ENCODE measurements at places on chromosomes 11 and 22.
A peak's percentile ranks its signal among the peaks of the same experiment; 100 is the strongest.

GRCh38 chr11:69094111-69094914, 45.6 kb downstream of the TPCN2 start:
- DNase-seq: no peak

GRCh38 chr11:127675581-127675980, 675.0 kb upstream of the KIRREL3 start:
- DNase-seq: no peak

- DNase-seq: no peak
These were observed 18.3 kb upstream of the ALX4 start for GRCh38 chr11:44328138-44328660.

DNA sequence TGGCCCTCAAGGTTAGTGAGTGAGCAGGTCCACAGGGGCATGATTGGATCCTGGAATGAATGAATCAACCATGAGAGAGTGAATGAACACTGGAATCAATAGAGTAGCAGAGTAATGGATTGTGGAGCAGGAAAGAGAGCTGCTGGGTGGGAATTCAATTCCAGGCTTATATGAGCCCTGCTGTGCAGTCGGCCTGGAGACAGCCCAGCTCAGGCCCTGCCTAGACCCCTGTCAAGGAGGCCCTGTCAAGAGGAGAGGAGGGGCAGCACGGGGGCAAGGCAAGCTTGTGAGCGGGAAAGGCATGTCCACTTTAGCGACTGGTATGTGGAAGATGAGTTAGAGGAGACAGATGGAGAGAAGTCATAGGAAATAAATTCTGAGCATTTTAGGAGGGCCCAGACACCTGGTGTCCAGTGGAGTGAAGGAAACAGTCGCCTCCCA, 1.3 kb upstream of the FOLR1 start:
- no peak for DNase-seq

GRCh38 chr22:46196278-46196677, 46.0 kb downstream of the PPARA start:
- no peak for DNase-seq

GRCh38 chr11:129894278-129895125, 876 bp downstream of the NFRKB start:
- DNase-seq: no peak

DNA sequence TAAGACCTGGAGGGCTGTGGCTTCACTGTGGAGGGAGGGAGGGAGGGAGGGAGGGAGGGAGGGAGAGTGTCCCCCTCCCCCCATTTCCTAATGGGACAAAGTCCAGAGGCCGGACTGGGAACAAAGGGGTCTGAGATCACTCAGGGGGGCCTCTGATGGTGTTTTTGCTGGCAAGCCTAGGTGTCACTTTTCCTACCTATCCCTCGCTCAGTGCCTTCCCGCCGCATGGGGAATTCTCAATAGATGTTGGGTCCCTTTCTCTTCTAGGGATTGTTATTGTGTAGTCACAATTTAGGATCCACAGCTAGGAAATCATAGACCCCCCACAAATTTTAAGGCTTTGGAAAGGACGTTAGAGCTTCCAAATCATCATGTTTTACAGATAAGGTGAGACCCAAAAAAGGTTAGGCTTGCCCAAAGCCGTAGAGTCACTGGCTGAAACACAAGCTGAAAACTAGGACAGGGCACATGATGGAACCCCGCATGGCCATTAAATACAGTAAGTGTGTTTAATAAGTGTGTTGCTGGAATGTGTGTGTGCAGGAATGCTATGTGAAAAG, 4.8 kb upstream of the FTH1 start:
- no peak for DNase-seq

DNA sequence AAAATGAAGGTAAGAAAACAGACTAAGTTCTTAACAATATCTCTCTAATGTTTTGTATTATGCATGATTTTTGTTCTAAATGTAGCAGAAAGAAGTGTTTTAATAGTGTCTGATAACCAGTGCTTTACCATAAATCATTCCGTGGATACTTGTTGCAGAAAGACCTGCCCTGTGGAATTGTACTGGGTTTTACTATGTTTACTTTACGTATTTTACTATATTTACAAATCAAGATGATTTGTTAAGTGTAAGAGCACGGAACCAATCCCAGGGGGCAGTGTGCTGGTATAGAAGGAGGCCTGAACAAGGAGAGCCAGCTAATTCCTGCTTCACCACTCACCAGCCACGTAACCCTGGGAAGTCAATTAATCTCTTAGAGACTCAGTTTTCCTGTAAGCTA, 1.4 kb downstream of the HTR3B start:
- DNase-seq: no peak

DNA sequence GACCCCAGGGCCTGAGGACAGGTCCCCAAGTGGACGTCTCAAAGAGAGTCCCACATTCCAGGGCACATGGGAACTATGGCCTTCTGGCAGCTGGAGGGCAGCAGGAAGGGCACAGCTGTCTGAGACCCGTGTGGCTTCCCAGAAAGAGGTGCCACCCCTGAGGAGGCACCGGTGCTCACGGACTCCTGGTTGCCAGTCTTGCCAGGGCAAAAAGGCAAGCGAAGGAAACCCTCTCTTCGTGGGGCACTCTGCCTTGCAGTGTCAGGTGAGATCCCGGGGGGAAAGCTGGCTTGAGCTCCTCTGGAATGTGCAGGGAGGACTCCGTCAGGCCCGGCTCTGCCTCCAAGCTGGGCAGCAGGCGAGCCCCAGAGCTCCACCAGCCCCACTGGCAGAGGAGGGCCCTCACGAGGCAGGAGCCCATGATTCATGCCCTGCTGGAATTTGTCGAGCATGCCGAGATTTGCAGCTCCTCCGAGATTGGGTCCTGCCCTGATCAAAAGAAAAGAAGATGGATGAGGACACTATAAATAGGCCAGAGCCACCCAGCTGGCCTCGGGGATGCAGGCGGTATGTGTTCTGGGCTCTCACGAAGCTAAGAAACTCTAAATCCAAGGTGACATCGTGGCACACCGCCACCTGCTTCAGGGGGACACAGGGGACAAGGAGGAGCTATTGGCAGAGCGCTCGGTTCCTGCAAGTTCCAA, 9.9 kb upstream of the CELSR1 start:
- no peak for DNase-seq

DNA sequence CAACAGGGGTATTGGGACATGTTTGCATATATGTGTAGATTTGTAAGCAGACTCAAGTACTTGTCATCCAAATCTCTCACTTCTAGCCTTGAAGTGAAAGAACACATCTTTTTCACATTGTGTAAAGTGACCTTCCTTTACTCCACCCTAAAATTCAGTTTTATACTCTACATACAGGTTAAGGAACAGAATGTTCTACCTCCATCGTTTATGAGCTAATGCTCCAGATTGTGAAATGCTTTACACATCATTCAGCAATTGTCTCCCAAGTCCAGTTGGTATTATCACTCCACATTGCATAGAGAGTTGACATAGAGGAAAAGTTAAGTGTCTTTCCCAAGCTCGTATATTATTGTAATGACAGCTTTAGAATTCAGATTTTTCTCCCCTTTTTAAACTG, 46.1 kb upstream of the BLID start:
- DNase-seq: no peak

DNA sequence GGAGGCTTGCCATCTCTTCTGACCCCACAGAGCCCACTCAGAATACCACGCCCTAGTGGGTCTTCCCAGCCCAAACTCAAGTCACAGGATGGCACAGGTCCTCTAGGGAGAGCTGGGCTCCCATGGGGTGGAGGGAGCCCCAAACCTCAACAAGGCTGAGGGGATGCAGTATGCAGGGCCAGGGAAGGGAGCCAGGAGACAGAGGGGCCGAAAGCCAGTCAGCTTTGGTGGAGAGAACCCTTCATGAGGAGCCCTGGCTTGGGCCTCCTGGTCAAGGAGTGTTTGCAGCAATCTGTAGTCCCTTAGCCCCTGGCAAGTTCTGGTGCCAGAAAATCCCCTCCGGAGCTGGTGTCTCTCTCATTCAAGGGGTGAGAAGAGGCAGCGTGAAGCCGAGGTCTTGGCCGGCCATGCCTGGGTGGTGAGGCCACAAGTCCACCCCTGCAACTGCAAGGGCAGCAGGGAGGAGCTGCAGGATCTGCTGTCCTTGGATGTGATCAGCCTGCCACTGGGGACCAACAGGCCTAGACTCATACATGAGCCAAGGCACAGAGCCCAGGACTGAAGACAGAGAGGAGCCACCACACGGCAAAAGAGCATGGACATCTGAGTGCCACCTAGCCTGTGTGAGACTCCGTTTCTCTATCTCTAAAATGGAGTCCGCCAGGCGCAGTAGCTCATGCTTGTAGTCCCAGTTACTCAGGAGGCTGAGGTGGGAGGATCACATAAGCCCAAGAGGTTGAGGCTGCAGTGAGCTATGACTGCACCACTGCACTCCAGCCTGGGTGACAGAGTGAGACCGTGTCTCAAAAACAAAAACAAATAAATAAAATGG, 24.1 kb downstream of the NEAT1 start:
- DNase-seq: no peak

DNA sequence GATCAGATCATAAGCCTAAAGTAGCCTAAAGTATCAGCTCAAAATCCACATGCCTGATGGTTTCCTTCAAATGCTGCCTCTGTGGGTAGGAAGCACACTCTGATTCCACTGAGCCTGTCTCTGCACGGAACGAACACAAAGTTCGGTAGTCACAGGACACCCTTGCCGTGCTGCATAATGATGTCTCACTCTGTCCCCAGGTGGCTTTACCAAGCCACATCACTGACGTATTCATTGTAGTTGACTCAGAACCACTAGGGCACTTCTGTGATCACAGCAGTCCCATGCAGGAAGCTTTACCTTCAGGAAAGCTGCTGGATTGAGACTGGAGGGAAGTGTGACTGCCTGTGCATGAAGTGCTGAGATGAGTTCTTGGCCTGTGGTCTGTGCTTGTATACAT, 147.7 kb downstream of the ATXN10 start:
- DNase-seq: no peak

DNA sequence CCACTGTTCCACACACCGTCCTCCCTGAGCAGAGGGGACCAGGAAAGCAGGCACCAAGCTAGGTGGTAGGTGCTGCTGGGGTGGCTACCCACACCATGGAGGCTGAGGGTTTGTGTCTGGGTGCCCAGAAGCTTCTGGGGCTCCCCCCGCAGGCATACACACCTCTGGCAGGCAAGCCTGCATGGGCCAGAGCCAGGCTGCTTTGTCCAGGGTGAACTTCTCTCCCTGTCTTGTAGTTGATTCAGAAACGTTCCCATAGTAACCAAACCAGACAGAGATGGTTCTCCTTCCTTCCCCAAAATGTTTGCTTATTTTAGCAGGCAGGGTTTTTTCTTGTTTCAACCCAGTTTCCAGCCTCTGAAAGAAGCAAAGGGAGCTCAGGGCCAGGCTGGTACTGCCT, 40.9 kb upstream of the SUSD2 start:
- DNase-seq: peak; percentile 40

- DNase-seq: no peak
These were observed 40.5 kb downstream of the DKK3 start for GRCh38 chr11:11967669-11968510.

GRCh38 chr11:69152733-69153421, 2.9 kb upstream of the SMIM38 start:
- no peak for DNase-seq

DNA sequence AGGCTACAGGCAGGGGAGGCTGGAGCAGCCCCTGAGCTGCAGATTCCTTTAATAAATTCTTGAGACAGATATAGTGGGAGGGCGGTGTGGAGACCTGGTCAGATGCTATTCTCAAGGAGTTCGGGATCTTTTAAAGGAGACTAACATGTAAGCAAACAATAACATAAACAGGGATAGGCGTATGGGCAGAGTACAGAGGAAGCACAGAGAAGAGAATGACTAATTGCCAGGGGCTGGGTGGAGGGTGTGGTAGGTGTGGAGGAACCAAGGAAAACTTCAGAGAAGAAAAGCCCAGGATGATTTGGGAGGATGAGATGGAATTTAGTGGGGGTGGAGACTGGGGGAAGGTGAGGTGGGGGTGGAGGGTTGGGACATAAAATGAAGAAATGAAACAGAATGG, 9.7 kb upstream of the HEPHL1 start:
- no peak for DNase-seq

GRCh38 chr11:122167100-122167499, 51.1 kb upstream of the BLID start:
- no peak for DNase-seq

GRCh38 chr11:2857918-2858317, 27.7 kb downstream of the CDKN1C start:
- DNase-seq: no peak

GRCh38 chr11:104098555-104098954, 62.1 kb downstream of the DDI1 start:
- DNase-seq: no peak

DNA sequence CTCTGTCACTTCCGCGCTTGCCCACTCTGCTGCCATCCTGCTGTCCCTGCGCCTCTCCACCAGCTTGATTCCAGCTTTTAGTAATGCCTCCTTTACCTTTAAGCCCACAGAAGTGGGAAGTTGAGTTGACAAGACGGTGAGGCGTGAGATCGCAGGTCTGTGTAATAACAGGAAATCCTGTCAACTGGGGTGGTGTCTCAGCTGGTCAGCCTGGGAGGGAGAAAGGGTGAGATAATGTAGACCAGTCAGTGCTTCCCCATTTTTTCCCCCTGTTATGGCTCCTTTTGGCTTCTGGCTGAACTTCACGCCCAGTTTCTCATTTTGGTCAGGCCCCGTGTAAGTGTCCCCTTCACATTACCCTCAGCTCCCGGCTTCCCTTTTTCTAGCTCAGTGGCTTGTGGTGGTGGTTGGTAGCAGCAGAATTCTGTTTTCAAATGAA, 98.9 kb downstream of the TRAF6 start:
- no peak for DNase-seq

GRCh38 chr11:3205261-3206155, 13.1 kb downstream of the MRGPRG start:
- DNase-seq: no peak

DNA sequence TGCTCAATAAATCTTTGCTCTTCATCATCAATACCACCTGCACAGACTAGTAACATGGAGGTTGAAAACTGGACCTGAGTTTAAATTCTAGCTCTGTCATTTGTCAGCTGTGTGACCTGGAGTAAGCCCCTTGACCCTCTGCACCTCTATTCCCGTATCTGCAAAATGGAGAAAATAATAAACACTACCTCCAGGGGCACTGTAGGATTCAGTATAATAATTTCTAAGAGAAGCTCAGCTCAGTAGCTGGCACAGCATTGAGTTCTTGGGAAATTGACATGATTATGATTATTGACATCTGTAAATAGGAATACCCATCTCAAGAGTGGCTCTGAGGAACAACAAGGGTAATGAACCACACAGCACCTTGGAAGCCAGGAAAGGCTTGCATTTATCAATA, 78.4 kb downstream of the MN1 start:
- no peak for DNase-seq

DNA sequence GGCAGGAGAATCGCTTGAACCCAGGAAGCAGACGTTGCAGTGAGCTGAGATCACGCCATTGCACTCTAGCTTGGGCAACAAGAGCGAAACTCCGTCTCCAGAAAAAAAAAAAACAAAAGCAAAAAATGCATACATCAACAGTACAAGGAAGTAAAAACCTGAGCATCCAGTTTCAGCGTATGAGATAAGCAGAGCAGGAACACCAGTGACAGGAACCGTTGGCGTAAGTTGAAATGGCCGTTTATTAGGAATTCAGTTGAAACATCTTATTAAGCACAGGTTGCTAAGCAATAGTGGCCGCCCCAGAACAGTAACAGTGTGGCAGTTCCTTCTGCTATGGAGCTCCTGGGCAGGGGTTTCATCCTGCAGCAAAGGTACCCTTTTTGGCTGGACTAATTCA, 4.0 kb upstream of the L3MBTL2 start:
- DNase-seq: no peak
